ENCODE measurements at places on chromosomes 13 and 19. TPM values are rescaled to one million over a fixed set of nuclear protein-coding genes. Genes with fewer than 3 reads are reported as not detected.

- DNase-seq: no peak
Measured at GRCh38 chr13:26697069-26697955, 63.3 kb downstream of the GPR12 start.

GRCh38 chr13:77696879-77697216, 639 bp upstream of the SLAIN1 start:
- DNase-seq: no peak

GRCh38 chr19:29812881-29813275, 1.1 kb downstream of the CCNE1 start:
- no peak for DNase-seq

Gene FSD1
- total RNA-seq: not detected

Gene IL27RA
- total RNA-seq: 6.3 TPM

DNA sequence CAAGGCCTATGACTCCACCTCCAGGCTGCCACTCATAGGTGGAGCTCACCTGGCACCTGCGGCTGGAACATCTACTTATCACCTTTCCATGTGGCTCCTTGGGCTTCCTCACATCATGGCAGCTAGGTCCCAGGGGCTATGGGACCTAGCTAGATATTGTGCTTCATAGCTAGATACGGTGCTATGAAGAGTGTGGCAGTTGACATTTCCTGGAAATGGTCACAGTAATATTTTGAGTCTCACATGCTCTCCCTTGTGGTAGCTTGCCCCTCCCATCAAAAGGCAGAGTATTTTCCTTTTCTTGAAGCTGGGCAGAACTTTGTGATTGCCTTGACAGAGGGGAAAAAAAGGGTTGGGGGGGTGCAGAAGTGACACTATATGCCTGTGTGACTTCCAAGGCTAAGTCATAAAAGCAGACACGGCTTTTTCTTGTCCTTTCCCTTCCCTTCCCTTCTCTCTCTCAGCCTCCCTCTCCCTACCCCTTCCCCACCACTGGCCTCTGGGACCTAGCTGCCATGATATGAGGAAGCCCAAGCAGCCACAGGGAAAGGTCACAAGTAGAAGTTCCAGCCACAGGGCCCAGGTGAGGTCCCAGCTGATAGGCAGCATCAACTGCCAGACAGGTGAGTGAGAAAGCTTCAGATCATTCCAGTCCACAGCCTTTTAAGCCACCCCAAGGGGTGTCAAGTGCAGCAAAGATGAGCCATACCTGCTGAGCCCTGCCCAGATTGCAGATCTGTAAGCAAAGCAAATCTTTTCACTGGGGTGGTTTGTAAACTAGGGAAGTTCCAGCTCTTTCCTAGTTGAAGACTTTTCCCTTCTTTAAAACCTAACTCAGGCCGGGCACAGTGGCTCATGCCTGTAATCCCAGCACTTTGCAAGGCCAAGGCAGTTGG, 6.9 kb upstream of the HIF3A start:
- DNase-seq: no peak

Gene EFNB2
- 22.3 TPM for total RNA-seq

DNA sequence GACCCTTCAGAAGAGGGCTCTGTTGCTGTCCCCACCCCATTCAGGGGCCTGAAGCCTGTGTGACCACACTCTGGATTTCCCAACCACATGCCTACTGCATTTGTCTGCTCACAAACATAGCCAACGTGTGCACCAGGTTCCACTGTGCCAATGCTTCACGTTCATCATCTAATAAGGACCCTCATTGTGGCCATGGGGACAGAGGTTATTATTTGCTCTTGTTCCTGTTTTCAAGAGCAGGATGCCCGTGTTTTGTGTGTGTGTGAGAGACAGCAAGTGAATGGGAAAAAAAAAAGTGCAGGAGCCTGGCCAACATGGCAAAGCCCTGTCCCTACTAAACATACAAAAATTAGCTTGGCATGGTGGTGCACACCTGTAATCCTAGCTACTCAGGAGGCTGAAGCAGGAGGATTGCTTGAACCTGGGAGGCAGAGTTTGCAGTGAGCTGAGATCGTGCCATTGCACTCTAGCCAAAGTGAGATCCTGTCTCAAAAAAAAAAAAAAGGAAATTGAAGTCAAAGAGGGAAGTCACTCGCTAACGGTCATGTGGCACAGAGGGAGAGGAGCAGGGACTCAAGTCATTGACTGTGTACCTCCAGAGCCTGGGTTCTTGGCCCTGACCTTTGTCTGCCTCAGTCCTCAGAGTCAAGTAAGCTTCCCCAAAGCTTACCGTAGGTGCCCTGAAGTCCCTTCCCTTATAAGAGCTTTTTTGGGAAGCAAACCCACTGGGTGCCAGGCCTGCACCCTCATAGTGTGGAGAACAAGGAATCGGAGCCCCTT, 6.9 kb downstream of the B3GNT8 start:
- no peak for DNase-seq

Gene ZNF763
- total RNA-seq: 0.88 TPM

Gene SIGLECL1
- total RNA-seq: 0.55 TPM

- no peak for DNase-seq
Measured at GRCh38 chr19:4425537-4425936, 23.1 kb downstream of the CHAF1A start.

Gene BRME1
- 4.8 TPM for total RNA-seq

- DNase-seq: no peak
Measured at GRCh38 chr13:105638426-105638825, 897.0 kb downstream of the EFNB2 start.

GRCh38 chr13:51590231-51590970, 6.1 kb downstream of the WDFY2 start:
- no peak for DNase-seq

DNA sequence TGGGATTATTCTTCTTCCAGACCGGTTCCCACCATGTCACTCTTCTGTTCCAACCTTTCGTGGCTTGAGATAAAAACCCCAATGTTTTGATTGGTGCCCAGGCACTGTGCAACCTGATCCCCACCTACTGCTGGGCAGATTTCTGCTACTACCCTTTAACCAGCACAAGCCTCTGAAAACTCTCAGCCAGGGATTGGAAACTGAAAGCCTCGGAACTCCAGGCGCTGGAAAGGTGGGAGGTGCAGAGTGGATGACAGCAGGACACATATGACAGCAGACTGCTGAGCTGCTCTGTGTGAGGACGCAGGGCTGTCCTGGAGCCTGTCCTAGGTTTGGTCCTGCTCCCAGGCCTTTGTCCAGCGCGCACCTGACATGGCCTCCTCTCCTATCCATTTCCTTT, 68.5 kb upstream of the GTF3A start:
- no peak for DNase-seq

Gene ATP4A
- total RNA-seq: not detected

Gene CCNE1
- total RNA-seq: not detected

GRCh38 chr19:46374536-46375475, 27.9 kb downstream of the PPP5C start:
- DNase-seq: no peak

DNA sequence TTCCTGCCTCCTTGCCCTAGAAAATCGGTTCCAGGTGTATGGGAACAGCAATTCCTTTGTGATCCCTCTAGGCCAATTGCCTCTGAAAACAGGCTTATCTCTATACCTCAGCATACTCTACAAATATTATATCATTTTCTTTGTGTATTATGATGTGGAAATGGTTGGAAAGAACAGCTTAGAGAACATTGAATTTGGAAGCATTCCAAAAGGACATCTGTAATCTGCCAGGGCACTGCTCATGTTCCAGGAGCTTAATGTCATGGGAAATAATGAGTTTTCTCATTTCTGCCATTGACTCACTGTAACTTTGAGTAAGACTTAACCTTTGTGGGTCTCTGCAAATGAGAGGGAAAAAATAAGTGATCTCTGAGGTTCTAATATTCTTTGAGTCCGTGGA, 147.3 kb downstream of the UFM1 start:
- DNase-seq: no peak

DNA sequence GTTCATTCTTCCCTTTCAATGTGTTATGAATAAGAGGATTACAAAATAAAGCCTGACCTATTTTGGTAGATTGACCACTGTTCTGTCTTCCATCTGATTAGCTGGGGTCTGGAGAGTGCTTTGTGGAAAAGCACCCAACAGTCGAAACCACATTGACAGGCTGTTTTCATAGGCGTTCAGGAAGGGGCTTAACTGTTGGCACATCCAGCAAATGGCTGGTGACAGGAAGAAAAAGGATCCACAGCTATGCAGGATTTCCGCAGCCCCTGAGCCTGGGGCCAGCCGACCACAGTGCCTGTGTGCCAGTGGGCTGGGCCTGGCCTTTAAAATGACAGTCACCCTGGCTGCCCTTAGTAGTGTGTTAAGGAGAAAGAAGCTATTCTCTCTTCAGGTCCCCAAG, 113.3 kb downstream of the SIPA1L3 start:
- DNase-seq: no peak

GRCh38 chr19:8488365-8488764, 14.1 kb downstream of the PRAM1 start:
- no peak for DNase-seq

Gene ADGRE2
- 0.88 TPM for total RNA-seq

GRCh38 chr19:51293571-51294210, 17.8 kb upstream of the IGLON5 start:
- DNase-seq: no peak

Gene GPR4
- total RNA-seq: 7.7 TPM

DNA sequence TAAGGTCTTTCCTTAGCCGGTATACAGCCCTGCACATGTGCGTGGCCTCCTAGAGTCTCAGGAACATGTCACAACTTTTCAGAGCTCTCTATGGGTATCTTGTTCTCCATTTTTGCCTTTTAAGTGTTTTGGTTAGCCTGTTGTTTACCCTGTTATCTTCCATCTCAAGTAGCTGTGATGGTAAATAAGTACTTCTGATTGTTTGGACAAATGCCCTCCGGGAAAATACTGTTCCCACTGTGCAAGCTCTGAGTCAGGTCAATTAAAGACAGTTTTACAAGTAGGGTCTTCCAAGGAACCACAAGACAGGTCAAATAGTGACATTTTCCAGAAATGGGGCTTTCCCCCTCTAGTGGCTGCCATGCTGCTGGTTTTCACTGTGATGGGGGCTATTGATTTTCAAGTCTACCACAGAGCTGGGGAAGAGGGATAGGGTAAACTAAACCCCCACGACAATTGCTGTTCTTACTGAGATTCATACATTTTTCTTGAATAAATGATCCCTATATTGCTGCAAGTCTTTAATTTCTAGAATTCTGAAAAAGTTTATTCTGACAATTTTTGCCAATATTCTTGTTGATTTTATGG, 109.5 kb downstream of the TM9SF2 start:
- no peak for DNase-seq

Gene EBI3
- 1.8 TPM for total RNA-seq

DNA sequence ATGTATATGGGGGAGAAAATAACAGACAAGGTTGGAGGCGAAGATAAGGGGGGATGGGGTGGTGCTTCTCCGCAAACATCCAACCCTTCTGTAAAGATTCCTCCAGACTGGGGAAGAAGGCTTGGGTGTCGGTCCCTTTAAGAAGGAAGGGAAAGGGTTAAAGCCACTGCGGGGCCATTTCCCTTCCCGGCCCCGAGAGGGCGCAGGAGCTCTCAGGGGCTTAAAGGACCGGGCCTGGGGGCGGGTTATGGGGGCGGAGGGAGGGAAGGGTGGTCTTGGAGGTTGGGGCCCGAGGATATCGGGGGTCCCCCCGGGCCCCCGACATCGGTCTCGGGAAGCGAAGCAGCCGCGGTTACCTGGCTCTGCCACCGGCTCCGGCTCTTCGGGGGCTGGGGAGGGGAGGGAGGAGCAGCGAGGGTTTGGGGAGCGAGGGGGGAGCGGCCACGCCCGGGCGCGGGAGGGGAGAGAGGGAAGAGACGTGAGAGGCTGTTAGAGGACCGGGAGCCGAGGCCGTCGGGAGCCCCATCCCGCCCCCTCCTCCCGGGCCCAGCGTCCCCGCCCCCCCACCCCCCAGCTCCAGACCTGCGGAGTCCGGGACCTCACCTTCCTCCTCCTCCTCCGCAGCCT, 2.8 kb downstream of the TNNT1 start:
- DNase-seq: no peak

DNA sequence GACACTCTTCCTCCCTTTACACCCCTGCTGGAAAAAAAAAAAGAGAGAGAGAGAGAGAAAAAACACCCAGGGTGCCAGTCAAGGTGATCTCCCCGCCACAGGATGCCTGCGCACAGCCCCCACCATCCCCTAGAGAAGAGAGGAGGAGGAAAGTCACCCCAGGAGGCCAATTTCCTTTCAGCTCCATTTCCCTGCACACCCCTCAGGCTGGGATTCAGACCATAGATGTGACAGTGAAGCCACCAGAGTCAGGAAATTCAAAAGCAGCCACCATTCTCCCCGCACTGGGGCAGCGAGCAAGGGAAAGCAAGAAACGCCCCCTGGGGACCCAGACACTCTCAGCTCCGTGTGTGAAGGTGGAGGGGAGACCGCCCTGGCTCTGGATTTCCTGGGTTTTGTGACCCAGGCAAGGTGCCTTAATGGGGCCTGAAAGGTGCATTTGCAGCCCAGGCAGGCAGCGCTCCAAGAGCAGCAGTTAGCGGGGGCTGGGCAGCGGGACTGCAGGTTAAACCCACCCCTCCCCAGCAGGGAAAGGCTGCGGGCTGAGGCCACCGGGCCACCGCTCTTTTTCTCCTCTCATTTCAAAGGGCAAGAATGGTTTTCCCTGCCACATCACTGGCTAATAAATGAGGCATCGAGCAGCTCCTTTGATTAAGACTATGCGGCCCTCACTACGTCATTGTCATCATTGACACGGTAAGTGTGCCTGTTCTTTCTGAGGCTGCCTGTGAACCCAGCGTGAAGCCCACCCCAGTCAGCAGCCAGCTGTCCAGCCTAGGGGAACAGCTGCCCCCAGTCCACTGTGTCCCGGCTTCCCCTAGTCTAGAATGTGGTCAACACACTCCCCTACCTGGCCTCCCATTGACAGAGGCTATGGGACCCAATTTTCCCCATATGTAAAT, 83.8 kb upstream of the TM9SF2 start:
- DNase-seq: no peak

Gene HAUS5
- 21.2 TPM for total RNA-seq

- peak; percentile 78 for DNase-seq
Measured at GRCh38 chr19:3618144-3618810, 8.3 kb downstream of the CACTIN start.

Gene LILRA6
- 1.7 TPM for total RNA-seq

Gene ZNF175
- 17.8 TPM for total RNA-seq

DNA sequence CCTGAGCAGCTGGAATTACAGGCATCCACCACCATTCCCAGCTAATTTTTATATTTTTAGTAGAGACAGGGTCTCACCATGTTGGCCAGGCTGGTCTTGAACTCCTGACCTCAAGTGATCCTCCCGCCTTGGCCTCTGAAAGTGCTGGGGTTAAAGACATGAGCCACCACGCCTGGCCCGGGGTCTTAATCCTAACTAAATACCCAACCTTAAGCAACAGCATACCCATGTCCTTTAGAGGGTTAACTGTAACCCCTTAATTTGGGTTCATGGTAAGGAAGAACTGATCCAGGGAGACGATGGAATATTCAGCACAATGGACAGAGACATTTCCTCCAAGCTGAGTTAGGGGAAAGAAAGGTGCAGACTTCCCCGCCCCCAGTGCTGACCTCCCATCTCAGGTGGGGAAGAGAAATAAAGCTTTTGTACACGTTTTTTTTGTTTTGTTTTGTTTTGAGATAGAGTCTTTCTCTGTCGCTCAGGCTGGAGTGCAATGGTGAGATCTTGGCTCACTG, 8.7 kb upstream of the GALP start:
- DNase-seq: no peak

Gene KLK4
- 3.4 TPM for total RNA-seq

GRCh38 chr13:44759384-44760360, 183.5 kb upstream of the TSC22D1 start:
- no peak for DNase-seq

All from uterus (tissue), 4 donors.